NCI-H1092 treated with DMSO at 0.1 percent for 48 hours (cell line): ENCODE measurements at places on chromosomes 7 and 10.
A peak's percentile ranks its signal among the peaks of the same experiment; 100 is the strongest.

DNA sequence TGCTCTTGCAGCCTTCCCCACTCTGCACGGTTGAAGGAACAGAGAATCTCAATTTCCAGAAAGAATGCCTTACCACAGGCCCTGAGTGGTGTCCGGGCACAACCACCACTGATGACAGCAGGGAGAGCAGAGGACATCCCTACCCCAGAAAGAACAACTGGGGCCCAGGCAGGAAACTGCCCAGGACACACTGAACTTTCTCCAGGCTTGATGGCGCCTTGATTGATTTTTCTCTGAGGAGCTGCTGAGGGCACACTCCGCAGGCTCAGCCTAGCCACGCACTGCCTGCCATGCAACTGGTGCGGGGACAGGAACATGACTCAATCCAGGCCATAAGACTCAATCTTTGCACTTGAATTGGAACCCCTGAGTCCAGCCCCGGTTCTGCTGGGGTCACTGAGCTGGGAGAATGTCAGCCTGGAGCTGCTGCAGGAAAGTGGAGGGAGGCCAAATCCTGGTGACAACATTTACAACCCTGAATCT is 5.9 kb downstream of the AKR1B1 start:
- no peak for DNase-seq

- peak; percentile 93 for DNase-seq
These were observed 33.5 kb downstream of the DPY19L1 start for GRCh38 chr7:35003679-35004303.

GRCh38 chr7:139658908-139659675 is 118.7 kb downstream of the HIPK2 start:
- DNase-seq: no peak

DNA sequence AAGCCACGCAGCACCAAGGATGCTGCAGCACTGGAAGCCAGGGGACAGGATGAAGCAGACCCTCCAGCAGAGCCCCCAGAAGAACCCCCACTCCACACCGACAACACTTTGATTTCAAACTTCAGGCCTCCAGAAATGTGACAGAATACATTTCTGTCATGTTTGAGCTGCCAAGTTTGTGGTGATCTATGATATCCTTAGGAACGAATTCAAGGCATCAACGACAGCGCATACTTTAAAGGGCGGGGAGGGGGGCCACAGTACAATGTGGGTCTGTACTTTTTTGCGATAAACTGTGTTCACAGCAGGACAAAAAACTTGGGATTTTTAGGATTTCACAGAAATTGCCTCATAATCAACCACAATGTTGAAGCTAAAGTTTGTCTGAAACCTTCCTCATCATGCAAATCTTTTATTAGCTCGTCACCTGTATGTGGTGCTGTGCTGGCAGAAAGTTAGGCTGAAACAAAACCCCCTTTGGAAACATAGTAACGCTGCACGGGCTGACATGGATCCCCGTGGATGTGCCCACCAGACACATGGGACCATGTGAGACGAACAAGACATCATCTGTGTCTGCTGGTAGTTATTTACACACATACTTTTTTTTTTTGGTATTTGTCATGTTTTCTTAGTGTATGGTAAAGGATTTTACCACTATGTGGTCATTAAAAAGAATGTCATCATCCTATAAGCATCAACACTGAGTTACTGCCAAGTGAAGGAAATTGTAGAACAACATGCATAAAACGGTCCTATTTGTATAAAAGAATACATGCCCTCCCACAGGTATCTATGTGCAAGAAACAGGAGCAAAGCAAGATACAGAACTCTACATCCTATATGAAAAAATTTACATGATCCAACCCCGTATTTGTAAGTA is 113.3 kb upstream of the AFAP1L2 start:
- no peak for DNase-seq

DNA sequence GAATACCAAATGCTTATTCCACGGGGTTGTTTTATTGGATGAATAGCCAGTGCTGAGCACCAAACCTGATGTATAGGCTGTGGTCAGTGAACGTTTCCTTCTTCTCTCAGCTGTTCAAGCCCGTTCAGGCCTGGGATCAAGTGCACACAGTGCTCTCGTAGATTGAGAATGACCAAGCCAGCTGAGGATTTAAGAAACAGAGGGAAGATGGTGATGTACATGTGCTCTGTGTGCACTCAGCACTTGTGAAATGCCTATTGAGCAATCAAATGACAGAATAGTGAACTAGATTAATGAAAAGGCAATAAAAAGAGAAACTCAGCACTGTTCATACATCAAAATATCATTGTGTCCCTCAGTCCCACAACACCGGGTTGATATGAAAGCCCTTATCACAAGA is 302.5 kb downstream of the BMPER start:
- no peak for DNase-seq

GRCh38 chr10:86229811-86230556 is 136.6 kb downstream of the GRID1 start:
- DNase-seq: no peak

DNA sequence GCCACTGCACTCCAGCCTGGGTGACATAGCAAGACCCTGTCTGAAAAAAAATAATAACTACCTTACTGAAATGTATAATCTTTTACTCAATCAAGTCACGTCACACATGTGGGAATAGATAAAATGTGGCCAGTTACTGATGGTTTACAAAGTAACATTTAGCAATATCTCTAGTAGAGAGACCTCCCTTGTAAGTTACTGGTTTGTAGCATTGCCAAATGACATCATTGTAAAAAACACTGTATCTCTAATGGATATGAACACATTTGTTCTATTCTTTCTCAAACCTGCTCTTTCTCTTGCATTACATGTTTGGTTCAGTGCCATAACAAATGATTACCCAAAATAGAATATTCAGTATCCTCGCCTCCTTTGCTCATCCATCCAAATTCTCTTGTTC is 18.8 kb downstream of the TET1 start:
- no peak for DNase-seq

DNA sequence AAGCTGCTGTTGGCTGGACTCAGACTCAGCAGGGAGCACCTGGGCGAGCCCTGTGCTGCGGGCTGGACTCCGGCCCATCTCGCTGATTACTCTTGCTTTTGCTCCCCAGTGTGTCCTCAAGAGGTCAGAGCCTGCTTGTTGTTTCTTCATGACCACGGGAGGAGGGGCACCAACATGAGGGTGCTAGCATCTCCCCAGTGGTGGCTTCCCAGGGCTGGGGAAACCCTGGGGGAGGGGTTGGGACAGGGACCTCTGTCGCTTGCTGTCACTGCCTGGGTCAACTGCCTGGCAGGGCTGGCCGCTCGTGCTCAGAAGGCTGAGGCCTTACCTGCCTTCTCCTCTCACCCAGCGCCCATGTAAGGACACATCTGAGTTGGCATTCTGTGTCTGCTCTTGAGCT is 152.3 kb upstream of the SHH start:
- DNase-seq: no peak

DNA sequence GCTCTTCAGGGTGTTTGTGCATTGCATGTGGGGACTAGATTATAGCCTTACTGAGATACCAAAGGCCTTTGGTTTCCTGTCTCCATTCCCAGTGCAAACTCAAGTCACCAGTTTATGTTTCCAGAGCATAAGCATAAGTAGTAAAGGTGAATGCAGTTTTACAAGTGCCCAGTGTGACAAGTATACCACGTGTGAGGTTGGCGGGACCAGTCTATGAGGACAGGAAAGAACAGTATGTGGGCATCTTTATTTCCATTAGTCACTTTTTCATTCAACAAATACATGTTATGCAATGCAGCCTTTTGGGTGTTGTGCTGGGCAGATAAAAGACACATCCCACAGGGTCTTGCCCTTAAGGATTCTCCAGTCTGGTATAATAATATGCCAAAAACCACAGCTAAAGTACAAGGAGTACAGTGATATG is 146.5 kb downstream of the ARID5B start:
- no peak for DNase-seq

DNA sequence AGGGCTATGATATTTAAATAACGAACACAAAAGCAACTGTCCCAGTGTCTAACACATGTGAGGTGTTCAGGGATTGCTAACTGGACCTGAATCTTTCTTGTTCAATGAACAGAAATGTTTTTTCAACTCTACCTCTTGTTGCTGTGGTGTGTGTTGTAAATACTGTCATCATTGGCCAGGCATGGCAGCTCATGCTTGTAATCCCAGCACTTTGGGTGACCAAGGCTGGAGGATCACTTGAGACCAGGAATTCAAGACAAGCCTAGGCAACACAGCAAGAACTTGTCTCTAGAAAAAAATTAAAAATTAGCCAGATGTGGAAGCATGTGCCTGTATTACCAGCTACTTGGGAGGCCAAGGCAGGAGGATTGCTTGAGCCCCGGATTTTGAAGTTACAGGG is 1250.9 kb downstream of the TYW1 start:
- no peak for DNase-seq

GRCh38 chr10:680146-680545 is 9.3 kb downstream of the DIP2C start:
- DNase-seq: peak; percentile 36

DNA sequence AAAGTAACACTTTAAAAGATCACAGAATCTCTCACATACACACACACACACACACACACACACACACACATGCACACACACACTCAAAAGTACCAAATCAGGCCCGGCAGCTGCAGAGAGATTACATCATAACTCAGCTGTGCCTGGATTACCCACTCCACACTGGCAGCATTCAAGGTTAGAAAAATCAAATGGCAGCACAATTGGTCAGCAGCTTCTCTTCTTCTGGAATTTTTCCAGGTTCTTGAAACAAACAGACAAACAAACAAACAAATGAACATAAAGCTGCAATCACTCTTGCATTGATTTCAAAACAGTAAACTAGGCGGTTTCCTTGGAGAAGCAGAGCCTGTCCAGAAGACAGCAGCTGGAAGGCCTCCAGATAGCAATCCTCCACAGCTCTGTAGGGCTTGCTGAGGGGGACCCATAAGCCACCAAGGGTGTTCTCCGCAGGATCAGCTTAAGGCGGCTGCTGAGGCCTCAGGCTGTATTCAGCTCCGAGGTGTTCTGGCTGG is 24.5 kb upstream of the FAM133B start:
- no peak for DNase-seq

- DNase-seq: no peak
These were observed 101.6 kb upstream of the PPIF start for GRCh38 chr10:79245539-79246208.

DNA sequence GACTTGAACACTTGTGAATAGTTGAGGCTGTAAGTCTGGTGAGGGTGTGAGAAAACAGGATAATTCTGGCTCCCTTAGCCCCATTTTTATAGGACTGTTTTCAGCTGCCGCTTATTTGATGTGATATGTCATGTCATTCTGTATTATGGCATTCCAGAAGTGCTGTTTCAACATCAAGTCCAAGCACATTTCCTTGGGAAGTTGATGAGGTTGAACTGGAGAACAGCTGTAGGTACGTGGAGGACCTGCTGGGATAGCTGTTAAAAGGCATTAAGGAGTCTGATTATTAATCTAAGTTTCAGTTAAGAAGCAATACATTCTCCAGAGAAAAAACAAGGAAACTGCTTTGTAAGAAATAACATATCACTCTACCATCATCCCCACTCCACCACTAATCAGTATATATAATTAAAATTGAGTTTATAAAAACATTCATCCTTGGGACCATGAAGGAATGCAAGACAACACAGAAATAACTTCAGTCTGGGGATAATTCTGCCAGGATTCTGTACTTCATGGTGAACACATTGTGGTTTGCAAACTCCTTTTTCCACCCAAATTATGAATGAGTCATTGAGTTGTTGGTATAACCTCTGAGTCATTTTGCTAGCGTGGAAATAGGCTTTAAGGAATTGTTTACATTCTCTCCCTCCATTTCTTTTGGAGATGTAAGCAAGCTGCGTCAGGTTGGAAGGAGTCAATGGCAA is 39.9 kb upstream of the TMEM229A start:
- no peak for DNase-seq

DNA sequence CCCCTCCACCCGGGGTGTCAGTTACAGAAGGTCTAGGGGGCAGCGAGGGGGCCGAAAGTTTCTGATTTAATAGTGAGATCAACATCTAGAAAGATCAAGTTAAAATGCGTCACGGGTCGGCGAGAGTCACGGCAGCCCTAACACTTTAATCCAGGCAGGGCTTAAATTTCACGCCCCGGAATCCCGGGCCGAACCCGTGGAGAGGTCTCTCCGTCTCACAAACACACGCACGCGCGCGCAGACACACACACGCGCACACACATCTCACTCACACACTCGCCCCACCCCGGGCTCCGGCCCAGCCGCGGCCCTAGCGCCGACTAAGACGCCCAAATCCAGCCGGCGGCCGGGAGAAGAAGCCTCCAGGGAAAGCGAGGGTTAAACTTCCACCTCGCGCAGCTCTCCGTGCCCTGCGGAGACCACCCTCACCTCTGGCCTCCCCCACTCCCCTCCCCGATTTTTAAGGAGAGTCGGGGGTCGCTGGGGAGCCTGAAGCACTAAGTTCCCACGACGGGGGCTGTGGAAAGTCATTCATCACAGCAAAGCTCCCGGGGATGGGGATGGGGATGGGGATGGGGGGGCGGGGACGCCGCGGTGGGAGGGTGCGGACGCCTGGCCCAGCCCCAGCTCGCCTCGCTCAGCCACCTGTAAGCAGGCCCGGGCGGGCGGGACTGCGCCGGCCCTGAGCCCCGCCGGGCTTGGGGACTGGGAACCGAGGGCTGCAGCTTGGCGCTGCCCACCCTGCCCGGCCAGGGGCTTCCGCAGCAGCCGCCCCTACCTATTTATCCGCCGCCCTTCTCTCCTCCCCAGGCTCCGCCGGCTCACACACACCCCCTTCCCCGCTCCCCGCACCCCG is 1.6 kb downstream of the PDGFA start:
- no peak for DNase-seq

DNA sequence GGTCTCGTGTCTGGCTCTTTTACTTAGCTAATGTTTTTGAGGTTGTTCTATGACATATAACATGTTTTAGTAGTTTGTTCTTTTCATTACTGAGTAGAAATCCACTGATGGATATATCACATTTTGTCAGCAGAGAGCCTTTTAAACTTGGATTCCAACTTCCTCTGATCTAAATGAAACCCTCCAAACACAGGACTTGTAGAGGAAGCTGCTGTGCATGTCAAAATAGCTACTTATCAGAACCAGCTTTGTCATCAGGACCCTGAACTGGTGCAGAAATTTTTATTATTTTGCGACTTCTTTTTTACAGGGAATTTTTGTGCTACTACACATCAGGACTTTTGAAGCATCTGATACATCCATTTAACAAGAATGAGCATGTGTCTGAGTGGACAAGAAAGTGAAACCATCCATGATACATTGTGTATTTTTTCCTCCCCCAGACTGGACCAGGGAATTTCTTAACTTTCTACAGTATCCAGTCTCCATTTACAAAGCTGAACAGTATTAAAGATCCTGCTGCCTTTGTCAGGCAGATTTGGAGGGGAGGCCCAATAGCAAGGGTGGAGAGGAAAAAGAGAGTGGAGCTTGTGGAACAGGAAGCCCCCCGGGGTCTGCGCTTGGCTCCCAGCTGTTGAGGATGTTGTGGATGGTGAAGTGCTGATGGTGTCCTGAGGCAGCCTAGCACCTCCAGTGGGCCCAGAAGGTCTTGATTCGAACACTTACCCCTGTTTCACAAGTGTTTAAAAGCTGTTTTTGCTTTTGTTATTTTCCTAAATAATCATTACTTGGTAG is 29.3 kb upstream of the MTPAP start:
- no peak for DNase-seq
